Esophagus squamous epithelium (tissue), 5 donors: ENCODE measurements at places on chromosomes 2 and 18.

DNA sequence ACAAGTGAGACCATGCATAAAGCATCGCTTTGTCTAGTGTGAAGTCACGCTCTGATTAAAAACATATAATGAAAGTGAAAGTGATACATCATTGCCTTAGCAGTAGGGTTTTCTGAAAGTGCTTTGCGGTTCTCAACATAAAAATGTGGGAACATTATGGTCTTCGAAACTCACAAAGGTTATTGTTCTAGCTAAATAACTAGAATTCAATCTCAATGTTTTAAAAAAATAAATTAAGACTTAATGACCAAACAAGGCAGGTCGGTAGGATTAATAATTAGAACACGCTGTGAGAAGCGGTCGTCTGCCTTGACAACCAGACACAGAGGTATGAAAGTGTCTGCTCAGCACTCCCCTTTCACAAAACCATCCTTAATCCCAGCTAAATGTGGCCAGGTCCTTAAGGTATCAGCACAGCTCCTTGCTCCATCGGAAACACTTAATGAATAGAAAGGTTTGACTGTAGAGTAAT is 42.2 kb downstream of the KLHL14 start:
- DNase-seq, result no peak

- no peak for DNase-seq
Observed at GRCh38 chr2:219184121-219184520, 6.0 kb downstream of the RETREG2 start.

- DNase-seq, result no peak
Observed at GRCh38 chr2:20205915-20206524, 18.9 kb downstream of the SDC1 start.

GRCh38 chr2:234680688-234681619 is 184.1 kb upstream of the ARL4C start:
- DNase-seq, result no peak

- DNase-seq, result no peak
Observed at GRCh38 chr18:24603151-24603550, 142.7 kb downstream of the HRH4 start.

- no peak for DNase-seq
Observed at GRCh38 chr2:141380008-141380979, 750.5 kb downstream of the LRP1B start.

DNA sequence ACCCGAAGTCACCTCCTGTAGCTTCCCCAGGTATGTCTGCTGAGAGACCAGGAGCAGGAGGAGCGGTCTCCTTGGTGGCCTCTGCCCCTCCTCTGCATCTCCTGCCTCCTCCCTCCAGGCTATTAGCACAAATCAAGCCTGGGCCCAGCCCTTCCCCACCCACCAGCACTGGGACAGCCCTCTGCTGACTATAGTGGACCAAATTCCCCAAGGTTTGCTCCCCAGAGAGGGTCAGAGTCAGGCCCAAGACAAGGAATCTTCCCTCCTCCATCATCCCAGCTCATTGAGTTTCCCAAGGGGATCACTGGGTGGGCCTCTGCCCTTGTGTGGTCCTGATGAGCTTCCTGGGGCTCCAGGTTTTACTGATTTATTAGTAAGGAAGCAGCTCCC is 62.1 kb downstream of the EMILIN2 start:
- no peak for DNase-seq

DNA sequence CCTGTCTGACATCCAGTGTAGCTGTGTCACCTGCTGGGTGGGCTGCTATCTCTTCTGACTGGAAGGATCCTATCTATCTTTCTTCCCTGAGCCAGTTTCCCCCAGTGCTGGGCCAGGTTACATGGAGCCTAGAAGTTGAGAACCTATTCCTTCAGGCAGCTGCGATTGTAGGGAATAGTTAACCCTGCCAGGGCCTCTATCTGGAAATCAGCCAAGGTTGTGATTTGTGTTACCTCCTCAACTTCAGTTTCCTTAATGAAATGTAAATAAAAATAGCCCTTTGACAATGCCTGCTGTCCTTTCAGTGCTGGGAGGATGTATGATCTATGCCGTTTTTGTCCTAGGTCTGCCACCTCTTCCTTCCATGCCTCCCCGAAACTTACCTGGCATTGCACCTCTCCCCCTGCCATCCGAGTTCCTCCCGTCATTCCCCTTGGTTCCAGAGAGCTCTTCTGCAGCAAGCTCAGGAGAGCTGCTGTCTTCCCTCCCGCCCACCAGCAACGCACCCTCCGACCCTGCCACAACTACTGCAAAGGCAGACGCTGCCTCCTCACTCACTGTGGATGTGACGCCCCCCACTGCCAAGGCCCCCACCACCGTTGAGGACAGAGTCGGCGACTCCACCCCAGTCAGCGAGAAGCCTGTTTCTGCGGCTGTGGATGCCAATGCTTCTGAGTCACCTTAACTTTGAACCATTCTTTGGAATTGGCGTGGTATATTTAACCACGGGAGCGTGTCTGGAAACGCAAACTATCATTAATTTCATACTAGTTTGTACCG is 36.6 kb downstream of the GORASP2 start:
- no peak for DNase-seq

GRCh38 chr2:100640431-100641124 is 77.8 kb downstream of the PDCL3 start:
- no peak for DNase-seq

DNA sequence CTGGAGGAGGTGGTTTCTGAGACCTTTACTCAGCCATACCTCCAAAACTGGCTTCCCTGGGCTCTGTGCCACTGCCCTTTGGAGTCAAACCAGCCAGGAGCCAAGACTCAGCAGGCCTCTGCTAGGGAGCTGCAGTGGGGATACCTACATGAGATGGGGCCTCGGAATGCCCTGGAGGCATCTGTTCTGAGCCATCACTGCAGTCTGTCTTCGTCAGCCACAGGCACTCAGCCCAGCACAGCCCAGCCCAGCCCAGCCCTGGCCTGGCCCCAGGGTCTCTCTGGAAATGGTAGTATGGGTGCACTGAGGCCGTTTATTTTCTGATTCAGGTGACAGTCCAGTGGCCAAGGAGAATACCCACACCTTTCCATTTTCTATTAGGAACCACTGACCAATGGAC is 209.8 kb downstream of the CELF4 start:
- DNase-seq, result no peak

- DNase-seq, result no peak
Observed at GRCh38 chr18:45166341-45166835, 448.9 kb upstream of the SLC14A2 start.

- DNase-seq, result no peak
Observed at GRCh38 chr2:49296107-49296867, 142.0 kb upstream of the FSHR start.

DNA sequence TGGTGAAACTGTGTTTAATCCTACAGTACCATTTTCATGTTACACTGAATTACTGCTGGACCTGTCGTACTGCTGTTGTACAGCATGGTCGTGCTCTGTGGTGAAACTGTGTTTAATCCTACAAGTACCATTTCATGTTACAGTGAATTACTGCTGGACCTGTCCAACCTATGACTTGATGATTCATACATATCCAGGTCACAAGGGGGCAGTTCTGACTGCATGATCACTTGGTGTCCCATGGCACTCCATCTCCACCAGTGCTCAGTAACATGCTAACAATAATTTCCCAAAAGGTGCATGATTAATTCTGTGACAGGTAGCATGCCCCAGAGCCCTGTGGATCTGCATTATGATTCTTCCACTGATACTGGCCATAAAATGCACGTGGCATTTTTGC is 101.6 kb downstream of the ADCYAP1 start:
- DNase-seq, result no peak

DNA sequence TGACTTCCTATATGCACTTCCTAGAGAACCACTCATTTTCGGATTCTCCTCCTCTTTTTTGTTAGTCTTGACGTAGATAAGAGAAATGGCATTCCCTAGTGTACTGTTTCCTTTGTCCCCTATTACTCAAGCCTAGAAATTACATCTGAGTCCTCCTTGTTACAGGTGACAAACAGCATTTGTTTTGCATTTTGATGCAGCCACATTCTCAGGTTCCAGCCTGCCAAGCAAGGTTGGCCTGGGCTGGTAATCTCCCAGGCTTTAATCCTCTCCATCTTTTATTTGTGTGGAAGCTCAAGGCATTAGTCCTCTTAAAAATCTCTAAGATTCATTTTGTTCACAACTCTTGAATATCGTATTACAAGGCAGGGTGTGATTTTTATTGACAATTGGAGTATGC is 318.0 kb upstream of the NRP2 start:
- DNase-seq, result no peak

DNA sequence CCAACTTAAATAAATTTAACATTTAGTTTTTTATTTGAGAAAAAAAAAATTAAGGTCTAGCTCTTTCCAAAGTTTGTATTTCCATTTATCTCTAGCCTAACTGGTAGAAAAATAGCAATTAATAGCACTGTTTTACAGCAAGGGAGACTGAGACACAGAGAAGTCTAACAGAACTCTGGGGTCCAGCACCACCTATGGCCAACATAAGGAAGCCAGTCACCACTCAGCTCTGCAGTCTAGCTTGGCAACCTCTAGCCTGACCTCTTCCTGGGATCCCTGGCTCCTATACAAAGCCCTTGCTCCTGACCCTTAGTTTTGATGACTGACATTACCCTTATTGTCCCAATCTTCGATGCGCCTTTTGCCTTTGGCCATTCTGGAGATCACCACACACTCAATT is 114.1 kb upstream of the TLK1 start:
- no peak for DNase-seq

- no peak for DNase-seq
Observed at GRCh38 chr2:215505044-215505786, 69.3 kb upstream of the FN1 start.

GRCh38 chr2:134778372-134778771 is 59.6 kb upstream of the TMEM163 start:
- no peak for DNase-seq

DNA sequence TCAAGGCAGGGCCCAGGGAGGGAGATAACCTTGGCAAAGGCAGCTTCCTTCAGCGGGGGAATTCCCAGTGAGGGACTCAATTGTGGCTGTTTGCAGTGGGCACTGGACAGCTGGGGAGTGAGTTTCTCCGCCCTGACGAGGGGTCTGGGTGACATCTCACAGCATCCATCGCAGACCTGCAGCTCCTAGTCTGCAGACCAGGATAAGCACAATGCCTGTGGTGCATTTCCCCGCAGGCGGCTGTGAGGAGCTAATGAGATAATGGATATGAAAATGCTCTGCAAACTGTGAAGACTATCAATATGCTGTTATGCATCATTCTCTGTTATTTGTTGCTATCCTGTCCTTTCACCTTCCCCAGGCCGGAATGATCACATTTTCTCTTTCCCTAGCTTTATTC is 30.0 kb upstream of the CYP1B1 start:
- no peak for DNase-seq

GRCh38 chr2:239528883-239529282 is 128.1 kb upstream of the HDAC4 start:
- DNase-seq, result no peak

DNA sequence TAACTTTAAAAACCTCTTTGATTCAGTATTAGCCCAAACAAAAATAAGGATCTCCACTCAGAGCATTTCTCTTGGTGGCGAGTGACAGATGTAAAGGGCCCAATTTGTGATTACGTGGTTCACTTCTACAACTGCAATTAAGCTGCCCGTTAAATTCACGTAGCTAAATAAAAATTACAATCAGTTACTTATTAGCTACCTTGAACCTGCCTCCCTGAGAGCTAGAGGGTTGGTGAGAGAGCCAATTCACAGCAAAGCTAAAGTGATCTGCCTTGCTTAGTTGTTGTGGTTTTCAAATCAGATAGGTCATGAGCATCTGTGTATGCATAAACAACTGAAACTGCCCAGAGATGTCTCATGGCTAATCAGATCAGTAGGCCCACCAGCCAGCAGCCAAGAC is 156.7 kb downstream of the RNF152 start:
- DNase-seq, result no peak

GRCh38 chr2:118811514-118812115 is 35.8 kb downstream of the EN1 start:
- no peak for DNase-seq

DNA sequence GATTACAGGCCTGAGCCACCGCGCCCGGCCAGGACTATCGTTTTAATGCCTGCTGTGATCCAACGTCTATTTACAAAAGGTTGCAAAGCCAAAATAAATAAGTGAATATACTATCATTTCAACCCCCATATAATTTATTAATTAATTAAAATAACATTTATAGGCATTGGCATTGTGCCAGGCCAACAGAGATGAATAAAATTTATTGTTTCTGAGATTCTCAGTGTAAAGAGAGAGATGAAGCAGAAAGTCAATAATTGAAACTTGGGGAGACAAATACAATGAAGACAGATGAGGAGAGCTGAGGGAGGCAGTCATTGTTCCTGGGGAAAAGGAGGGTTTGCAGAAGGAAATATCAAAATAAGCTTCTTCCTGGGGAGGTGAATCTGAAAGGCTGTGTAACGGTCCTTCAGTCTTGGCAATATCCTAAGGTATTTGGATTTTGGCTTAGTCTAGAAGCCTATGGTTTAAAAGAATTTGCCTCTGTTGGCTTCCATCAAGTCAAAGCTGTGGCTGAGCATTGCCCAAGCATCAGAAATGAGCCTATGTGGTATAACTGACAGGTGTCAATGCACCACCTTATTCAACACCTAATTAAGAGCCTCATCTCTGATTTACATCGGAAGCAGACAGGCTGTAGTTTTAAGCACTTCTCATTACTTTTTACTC is 31.5 kb downstream of the KCNE4 start:
- no peak for DNase-seq

GRCh38 chr2:133344849-133345248 is 223.4 kb downstream of the NCKAP5 start:
- DNase-seq, result no peak

DNA sequence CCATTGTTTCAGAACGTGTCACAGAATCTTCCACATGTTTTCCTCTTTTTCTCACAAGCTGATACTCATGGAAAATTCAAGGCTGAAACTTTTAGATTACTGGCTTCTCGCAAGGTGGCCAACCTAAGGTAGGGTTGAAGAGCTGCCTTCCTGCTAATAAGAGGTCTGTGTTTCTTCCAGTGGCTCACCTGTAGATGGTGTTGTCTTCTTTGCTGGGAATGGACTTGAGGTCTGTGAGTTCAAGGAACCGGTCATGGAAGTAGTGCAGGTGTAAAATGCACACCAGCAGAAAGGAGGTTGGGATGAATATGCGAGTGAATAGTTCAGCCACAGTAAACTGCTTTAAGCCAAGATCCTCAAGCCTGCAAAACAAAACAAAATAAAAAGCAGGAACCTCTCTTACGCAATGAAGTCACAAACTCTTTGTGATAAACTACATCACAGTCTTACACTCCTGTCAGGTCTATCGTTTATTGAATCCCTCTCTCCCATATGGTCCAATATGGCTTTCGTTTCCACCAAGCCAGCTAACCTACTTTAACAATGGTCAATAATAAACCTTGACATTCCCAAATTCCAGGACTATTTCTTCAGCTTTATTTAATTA is 258.9 kb downstream of the NAPG start:
- no peak for DNase-seq

GRCh38 chr2:68391869-68392268 is 26.8 kb downstream of the PLEK start:
- DNase-seq, result no peak

DNA sequence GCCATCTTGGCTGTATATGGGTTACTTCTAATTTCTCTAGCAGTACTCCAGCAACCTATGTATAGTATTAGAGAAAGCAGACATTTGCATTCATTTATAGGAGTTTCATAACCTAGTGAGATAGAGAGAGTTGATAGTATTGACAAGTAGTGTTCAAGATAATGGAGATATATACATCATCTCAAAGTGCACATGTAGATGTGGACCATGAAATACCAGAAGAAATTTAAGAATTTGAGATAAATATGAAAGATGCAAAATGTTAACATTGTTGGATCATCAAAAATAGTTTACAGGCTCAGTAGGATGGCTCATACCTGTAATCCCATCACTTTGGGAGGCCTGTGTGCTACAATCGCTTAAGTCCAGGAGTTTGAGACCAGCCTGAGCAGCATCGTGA is 243.0 kb downstream of the MBD5 start:
- DNase-seq, result no peak

- DNase-seq, result no peak
Observed at GRCh38 chr2:39661826-39662225, 3.9 kb upstream of the TMEM178A start.
